Activated CD4-positive, alpha-beta T cell treated with anti-CD3 and anti-CD28 coated beads for 48 hours (primary cell): ENCODE measurements at places on chromosomes 5 and 9.

- no peak for DNase-seq
Measured at GRCh38 chr5:108216890-108217289, 165.0 kb downstream of the FBXL17 start.

GRCh38 chr9:70043689-70044489, at the start of gene MAMDC2:
Gene MAMDC2 (plus strand): TSS chr9:70043848. CDS start chr9:70044198, 350 bp downstream.
- no peak for DNase-seq

DNA sequence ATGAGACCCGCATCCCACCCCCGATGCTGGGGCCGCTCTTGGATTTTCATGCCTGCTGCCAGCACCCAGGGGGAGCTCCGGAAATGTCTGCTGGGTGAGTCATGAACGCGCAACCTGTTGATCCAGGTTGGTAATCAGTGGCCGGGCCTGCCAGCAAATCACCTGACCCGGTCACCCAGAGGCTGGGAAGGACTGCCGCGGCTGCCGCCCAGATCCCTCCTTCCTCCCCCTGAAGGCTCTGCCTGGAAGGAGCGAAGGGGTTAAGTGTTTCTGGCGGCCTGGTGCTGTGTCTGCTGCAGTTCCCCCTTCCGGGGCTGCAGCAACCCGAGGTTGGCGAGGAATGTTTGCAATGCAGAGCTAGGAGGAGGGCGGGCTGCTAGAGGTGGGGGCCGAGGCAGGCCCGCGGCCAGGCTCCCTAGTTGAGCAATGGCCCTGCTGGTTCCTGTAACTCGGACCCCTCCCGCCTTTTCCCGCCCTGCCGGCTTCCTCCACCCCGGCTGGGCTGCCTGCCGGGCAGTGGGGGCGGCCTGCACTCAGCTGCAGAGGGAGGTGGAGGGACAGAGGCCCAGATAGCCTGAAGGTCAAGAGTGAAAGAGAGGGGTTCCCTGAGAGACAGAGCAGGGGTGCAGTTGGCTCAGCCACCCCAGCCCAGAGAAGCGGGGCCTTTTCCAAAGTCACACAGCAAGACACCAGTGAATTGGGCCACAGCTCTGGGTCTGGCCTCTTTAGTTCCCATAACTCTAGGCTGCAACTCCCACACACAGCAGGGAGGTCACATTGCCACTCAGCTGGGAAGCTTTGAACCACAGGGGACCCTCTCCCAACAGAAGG, 156.3 kb upstream of the IER5L start:
- peak; percentile 54 for DNase-seq

DNA sequence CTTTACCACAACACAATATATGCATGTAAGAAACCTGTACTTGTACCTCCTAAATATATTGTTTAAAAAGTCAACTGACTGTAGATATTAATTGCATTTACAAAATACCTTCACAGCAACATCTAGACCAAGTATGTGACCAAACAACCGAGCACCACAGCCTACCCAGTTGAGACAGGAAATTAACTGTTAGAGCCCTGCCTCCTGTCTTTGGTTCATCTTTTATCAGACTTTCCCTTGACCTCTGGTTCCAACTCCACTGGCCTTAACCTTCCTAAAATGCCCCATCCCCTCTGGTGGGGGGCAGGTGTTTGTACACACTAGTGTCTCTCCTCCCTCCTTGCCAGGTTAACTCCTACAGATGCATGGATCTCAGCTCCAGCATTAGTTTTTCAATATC, 155.0 kb upstream of the PANK3 start:
- no peak for DNase-seq
